ENCODE measurements at places on chromosomes 16 and 17.
A peak's percentile ranks its signal among the peaks of the same experiment; 100 is the strongest.

- no peak for DNase-seq
These were observed 10.2 kb upstream of the C17orf78 start for GRCh38 chr17:37365589-37365988.

GRCh38 chr16:76370344-76370743 is 93.1 kb downstream of the CNTNAP4 start:
- DNase-seq, result no peak

- no peak for DNase-seq
These were observed 4.9 kb downstream of the CAPNS2 start for GRCh38 chr16:55571191-55571897.

DNA sequence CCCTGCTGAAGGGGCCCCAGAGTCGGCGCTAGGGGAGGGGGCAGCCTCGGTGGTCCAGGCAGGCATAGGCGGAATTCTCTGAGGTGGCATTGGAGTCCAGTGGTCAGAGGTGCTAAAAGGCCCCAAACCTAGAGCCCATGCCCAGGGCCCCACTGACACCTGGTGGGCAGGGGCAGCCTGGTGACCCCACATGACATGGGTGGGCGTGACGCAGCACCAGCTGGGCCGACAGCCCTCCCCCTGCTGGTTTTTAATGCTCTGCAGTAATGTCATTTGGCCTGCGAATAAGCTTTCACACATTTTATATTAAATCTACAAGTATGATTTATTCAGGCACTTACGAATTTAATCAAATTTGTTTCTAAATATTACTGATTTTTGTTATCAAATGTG is 2.1 kb upstream of the RNPS1 start:
- DNase-seq, result no peak

GRCh38 chr17:10617120-10617505 is 40.0 kb downstream of the MYH3 start:
- no peak for DNase-seq

DNA sequence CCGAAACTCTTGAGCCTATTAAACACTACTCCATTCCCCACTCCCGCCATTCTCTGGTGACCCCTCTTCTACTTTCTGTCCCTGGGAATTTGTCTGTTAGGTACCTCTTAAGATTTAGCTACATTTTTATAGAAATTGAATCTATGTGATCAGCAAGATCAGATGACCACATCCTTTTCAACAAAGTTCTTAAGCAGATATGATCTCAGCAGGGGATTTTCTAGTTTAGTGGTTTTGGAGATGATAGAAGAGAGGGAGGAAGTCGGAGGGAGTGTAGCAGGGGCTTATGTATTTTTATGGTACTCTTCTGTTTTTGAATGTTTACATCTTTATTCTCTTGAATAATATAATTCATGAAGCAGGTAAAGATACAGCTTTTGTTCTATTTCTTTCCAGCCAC is 40.8 kb downstream of the RPA1 start:
- DNase-seq, result no peak

DNA sequence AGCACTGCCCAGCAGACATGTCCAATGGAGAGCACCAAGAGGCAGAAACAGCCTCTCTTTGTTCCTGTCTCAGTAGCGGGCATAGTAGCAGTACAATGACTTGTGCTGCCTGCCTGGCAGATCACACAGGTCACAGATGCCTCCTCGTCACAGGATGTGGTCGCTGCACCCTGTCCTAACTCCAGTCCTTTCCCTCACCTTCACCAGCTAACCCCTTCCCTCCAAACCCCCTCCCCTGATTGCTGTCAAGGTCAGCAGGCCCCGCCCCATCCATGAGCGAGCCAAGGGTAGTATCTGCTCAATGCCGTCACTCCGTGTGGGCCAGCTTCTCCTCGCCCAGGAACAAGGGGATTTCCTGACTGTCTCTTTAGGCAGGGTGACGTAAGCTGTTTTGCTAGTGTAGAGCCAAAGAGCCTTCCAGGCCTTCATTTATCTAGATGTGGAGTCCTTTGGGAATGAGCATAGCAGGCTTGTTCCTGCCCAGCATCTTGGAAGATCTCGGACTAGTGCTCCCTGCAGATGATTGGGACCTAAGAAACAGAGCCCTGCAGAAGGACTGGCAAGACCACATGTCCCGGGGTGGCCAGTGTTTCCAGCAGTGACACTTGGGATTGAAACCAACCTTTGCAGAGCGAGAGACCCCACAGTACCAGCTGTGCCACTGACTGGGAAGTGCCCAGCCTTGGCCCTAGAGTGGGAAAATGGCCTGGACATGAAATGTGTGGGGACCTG is 75.9 kb upstream of the TNRC6C start:
- peak; percentile 61 for DNase-seq

DNA sequence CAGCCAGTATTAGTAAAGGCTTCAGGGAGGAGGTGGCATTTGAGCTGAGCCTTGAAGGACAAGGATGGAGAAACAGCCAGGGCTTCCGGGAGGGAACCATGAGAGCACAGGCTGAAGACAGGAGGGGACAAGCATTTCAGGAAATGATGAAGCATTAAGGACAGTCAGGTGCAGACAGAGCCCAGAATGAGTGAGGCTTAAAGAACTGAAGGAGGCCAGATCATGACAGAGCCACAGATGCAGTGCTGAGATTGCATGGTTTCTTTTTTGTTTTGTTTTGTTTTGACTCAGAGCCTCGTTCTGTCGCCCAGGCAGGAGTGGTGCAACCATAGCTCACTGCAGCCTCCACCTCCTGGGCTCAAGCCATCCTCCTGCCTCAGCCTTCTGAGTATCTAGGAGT is 211.5 kb downstream of the SOX9 start:
- no peak for DNase-seq

DNA sequence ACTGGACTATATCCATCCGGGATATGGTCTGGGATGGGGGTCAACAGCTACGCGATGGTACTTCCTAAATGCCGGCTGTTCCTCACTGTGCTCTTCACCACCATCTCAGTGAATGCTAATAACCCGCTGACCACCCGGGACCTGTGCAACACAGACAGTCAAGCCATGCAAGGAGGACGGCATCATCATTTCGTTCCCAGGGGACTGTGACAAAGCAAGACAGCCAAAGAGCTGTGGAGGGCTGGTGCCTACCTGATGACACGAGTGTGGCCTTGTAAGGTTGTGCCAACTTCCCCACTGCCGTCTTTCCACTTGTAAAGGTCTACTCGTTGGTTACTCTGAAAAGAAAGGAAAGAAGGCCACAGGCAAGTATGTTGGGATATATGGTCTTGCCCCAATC is 33.7 kb downstream of the WDR59 start:
- no peak for DNase-seq

GRCh38 chr17:59842901-59843652 is 49.7 kb downstream of the TUBD1 start:
- DNase-seq, result peak; percentile 69

DNA sequence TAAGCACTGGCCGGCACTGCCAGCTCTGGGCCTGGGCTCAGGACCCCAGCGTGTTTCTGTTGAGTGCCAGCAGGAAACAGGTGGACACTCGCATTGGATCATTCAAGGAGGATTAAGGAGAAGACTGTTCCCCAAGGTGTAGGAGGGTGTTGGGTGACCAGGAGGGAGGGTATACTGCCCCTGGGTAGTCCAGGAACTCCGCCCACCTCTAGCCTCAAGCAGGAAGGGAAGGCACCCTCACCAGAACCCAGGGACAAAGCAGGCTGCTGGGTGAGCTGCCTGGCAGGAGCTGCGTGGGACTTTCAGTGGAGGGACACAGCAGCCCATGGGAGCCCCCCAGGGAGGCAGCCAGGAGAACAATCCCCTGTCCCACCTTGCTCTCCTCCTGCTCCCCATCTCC is 7.7 kb upstream of the RAB37 start:
- no peak for DNase-seq

- DNase-seq, result no peak
These were observed 615.7 kb upstream of the SALL1 start for GRCh38 chr16:51766739-51767138.

DNA sequence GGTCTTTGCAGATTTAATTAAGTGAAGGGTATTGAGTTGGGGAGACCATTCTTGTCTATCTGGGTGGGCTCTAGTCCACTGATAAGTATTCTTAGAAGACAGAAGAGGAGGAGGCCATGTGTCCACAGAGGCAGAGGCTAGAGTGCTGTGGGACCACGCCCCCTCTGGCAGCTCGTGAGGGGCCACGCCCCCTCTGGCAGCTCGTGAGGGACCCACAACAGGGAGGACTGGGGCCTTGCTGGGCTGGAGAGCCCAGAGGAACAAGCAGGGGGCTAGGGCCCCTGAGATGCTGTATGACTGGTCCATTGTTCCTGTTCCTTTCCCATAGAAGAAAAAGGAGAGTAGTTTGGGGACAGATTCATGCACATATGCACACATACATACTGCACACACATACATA is 106.8 kb downstream of the METRNL start:
- DNase-seq, result no peak

DNA sequence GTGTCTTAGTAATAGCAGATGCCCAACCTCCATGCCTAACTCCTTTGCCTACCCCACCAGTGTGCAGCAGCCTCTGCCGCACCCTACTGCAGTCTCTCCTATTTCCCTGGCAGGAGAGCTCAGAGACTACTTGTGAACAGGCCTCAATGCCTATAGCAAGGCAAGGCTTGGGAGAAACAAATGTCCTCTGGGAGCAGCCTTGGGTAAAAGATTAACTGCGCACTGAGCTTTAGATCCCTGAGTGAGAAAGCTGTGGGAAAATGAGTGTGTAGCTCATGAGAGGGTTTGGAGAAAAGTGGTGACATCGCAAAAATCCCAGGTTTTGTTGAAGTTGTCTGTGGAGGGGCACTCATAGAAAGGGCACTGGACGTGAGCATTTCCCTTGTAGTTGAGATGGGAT is 335.8 kb downstream of the WWOX start:
- no peak for DNase-seq

DNA sequence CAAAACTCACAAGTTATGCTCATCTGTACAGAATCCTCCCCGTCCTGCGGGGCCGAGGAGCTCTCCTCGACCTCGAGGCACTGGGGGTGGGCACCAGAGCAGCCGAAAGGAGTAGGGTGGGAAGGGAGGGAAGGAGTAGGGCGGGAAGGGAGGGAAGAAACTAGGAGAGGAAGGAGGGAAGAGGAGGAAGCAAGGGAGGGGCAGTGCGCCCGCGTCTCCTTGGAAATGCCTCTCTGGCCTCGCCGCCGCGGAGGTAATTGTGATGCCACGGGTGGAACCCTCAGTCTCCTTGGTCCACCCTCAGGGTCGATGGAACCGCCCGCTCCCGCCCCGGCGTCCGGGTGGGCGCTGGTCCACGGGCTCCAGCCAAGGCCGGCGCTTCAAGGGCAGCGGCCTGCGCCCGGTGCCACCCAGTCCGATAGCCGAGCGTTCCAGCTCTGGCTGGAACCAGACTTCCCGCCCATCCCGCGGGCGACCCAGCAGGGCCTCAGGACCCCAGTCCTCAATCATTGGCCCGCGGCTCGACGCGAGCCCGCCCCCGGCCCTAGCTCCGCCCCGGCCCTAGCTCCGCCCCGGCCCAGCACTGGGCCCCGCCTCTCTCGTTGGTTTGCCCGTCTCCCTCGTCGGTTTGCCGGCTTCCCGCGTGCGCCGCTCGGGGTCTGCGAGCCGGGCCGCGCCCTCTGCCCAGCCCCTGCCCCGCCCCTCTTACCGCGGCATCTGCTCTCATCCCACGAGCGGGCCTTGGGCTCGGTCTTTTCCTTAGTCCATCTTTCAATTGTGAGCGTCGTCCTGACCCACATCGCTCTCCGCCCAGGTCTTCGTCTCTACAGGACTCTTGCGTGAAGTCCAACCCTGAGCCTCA is 596 bp downstream of the PROCA1 start:
- peak; percentile 85 for DNase-seq

GRCh38 chr17:69326377-69327059 is 415 bp downstream of the ABCA5 start:
- DNase-seq, result peak; percentile 4

- DNase-seq, result no peak
These were observed 105.7 kb downstream of the CCDC182 start for GRCh38 chr17:57639381-57639780.

- DNase-seq, result no peak
These were observed 658 bp downstream of the CACNG4 start for GRCh38 chr17:66964930-66965800.

DNA sequence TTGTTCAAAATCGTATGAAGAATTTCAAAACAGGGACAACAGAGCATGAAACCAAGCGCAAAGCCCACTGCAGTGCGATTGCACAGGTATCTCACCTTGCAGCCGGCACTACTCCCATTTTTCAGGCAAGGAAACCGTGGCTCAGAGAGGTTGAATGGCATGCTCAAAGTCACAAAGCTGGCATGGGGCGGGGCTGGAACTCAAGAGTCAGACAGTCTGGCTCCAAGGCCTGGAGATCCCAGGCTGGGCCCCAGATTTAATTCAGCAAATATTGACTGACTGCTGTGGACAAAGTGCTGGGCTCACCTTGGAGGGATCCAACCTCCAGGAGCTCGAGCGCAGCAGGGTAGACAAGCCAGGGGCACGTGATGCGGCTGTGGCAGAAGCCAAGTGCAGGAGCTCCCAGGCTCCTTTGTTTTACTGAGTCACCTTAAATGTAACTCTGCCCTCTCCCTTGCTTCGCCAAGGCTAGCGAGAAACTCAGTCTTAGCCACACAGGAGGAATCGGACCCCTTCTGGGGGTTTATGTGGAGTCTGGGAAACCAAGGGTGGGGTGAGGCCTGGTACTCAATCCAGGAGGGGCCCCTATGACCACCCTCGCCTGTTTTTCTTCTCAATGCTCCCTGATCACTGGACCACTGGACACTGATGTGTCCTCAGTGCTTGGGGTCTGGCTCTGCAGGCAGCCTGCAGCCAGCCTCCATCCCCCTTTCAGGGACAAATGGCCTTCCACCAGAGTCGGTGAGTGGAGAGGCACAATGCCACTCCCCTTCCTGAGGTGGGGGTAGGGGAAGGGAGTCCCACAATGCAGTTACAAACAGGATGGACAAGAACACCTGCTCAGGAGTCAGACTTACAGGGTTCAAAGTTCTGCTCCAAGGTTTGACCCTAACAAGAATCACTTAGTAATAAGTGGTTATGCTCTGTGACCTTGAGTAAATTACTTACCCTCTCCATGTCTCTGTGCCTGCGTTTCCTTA is 3.9 kb upstream of the SPATA20 start:
- DNase-seq, result no peak

GRCh38 chr17:7406235-7406825 is 1.3 kb upstream of the NLGN2 start:
- no peak for DNase-seq

DNA sequence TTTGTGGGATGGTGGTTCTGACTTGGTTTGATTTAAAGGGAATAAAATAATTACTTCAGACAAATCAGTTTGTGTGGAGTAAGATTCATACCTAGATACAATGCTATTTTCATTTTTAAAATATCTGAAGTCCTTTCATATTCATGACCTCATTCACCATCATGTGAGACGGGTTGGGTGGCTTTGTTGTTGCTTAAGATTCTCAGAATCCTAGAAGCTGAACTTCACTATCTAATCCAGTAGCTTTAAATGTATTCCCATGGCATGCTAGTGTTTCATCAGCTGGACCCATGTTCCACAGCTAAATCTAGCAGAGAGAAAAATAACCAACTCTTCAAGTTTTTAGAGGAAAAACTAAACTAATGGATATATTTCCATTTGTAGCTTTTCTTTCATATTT is 2.7 kb upstream of the AMFR start:
- DNase-seq, result no peak

Measured in activated T-cell treated with anti-CD3 and anti-CD28 coated beads, Interleukin-2, amount 50 U/mL, for 4 hours (primary cell).